ENCODE measurements at places on chromosomes 7 and 10.

GRCh38 chr10:131266936-131267813 is 44.3 kb downstream of the TCERG1L start:
- no peak for ATAC-seq

DNA sequence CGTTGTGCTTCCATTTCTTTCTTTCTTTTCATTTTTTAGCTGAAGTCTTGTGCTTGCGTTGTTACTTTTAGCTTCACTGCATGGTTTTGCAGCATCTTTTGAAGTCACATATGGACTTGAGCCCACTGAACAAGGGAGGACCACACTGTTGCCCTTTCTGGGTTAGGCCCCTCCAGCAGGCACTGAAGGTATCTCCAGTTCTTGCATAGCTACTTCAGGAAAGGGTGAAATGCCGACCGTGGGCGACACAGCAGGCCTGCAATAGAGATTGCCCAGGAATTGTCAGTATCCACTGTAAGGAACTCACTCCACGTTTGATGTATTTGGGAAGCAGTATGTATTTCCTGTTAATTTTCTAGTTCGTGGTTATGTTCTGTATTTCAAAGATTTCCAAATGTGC is 85.1 kb downstream of the WDR37 start:
- no peak for ATAC-seq

- ATAC-seq: no peak
These were observed 106.1 kb downstream of the CLEC2L start for GRCh38 chr7:139629392-139630082.

GRCh38 chr7:30660331-30661255 is 21.7 kb downstream of the CRHR2 start:
- ATAC-seq: no peak

DNA sequence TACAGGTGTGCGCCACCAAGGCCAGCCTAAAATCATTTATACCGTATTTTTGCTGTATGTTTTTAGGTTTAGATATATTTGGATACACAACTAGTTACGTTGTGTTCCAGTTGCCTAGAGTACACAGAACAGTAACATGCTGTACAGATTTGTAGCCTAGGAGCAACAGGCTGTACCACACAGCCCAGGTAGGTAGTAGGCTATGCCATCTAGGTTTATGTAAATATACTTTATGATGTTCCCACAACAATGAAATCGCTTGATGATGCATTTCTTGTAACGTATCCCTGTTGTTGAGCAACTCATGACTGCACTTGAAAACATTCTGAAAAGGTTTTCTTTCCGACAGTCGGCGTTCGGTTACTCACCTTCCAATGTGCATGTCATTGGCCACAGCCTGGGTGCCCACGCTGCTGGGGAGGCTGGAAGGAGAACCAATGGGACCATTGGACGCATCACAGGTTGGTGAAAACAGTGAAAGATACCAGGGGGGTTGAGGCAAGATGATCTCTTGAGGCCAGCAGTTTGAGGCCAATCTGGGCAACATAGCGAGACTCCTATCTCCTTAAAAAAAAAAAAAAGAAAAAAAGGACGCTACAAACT is 7.7 kb downstream of the PNLIP start:
- no peak for ATAC-seq

GRCh38 chr10:75845176-75845947 is 413.9 kb downstream of the LRMDA start:
- no peak for ATAC-seq

- no peak for ATAC-seq
These were observed 33.3 kb downstream of the FOXK1 start for GRCh38 chr7:4715410-4715776.

Measured in activated T-helper 17 cell treated with anti-CD3 and anti-CD28 coated beads, Interleukin-2, amount 50 U/mL, for 72 hours (primary cell).